Stimulated activated CD4-positive, alpha-beta T cell treated with anti-CD3 and anti-CD28 coated beads, Interleukin-12 subunit alpha, Interleukin-12 subunit beta, amount 100 ng/mL, for 4 hours (primary cell): ENCODE measurements at places on chromosomes 6 and 20.

- no peak for DNase-seq
These were observed 172.8 kb upstream of the ARG1 start for GRCh38 chr6:131400054-131400778.

DNA sequence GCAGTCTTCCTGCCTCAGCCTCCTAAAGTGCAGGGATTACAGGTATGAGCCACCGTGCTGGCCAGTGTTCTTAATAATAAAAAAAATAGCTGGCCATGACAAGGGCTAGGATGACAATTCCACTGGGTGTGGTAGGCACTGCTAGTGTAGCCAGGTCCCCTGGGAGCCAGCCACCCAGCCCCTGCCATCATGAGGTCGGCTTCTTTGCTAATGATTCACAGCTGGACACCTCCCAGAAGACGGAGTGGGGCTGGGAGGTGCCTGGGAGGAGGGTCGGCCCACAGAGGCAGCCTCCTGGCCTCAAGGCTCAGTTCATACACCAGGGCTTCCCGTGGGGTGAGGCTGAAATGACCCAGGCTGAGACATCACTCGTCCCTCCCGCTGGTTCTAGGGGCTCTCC, 230.4 kb downstream of the TAF4 start:
- no peak for DNase-seq

DNA sequence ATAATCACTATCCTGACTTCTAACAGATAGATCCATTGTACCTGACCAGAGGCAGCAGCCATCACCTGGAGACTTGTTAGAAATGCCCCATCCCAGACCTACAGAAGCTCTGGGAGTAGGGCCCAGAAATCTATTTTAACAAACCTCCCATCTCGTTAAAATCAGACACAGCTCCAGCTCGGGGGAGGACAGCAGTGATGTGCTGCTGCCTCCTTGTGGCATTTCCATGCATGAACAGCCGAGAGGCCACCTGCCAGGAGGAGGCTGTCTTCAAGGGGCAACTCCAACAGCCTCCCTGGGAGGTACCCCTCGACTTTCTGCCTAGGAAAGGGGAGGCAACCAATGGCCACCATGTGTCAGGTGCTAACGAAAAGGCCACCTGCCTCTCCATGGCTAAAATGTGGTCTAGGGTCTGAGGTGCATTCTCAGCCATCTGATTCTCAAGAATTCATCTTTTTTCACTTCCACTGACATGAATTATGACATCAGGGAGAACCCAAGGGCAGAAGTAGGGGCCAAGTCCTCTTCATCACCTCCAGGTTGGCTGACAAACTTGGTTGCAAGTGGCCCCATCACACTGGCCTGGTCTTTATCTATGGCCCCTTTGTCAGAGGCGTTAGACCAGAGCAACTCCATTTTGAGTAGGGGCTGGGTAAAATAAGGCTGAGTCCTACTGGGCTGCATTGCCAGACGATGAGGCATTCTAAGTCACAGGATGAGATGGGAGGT, 12.2 kb upstream of the KCNK15 start:
- DNase-seq, result peak; percentile 51

GRCh38 chr6:31663126-31663960, 1.5 kb downstream of the GPANK1 start:
- no peak for DNase-seq

DNA sequence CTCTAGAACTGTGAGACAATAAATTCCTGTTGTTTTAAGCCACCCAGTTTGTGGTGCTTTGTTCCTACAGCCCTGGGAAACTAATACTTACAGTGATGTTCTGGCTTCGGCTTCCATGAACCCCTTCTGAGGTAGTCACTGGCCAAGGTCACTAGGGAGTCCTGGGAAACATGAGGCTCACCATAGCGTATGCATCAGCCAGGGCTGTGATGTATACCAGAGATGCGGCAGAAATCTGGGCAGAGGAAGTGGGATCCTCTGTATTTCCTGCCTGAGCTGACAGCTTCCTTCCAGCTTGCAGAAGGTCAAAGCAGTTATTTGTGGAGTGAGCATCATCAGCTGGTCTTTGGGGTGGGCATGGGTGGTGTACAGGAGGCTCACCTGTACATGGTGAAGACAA, 27.9 kb downstream of the KAT14 start:
- no peak for DNase-seq

DNA sequence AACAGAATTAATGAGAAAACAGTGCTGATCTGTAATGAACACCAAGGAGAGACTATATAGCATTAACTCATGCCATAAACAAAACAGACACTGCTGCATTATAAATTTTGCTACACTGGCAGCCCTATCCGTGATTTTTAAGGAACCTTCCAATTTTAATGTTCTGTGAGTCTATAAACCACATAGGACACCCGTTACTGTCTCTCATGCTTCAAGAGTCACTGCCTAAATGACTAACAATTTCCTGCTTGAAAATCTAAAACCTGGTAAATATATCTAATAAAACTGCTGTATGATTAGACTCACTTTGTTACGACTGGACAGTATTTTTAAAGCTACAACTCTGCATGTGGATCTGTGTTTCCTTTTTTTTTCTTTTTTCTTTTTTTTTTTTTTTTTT, 8.7 kb downstream of the CHD6 start:
- no peak for DNase-seq

- no peak for DNase-seq
These were observed 1.9 kb upstream of the PTPN1 start for GRCh38 chr20:50508171-50508755.

GRCh38 chr6:120938164-120938875, 396.0 kb downstream of the TBC1D32 start:
- no peak for DNase-seq

GRCh38 chr6:3363296-3364025, 93.4 kb downstream of the SLC22A23 start:
- DNase-seq, result no peak

- no peak for DNase-seq
These were observed 200.7 kb upstream of the SPTLC3 start for GRCh38 chr20:12808006-12808567.

DNA sequence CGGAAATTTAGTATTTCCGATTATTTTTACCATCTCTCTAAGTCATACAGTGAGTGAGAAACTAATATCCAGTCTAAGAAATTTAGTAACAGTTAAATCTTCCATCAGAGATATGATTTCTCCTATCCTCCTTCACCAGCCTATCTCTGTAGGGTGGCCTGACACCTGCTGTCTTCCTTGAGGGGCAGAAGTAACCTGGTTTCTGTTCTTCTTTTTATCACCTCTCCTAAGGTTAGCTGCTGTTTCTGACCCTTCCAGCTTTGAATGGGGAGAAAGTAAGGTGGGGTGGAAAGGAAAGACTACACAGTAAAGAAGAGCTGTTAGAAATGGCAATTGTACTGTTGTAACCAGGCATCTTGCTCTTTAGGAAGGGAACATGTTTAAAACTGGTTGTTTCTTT, 447.7 kb downstream of the PHF3 start:
- DNase-seq, result no peak

GRCh38 chr6:38141716-38142115, 322.2 kb downstream of the ZFAND3 start:
- DNase-seq, result no peak

DNA sequence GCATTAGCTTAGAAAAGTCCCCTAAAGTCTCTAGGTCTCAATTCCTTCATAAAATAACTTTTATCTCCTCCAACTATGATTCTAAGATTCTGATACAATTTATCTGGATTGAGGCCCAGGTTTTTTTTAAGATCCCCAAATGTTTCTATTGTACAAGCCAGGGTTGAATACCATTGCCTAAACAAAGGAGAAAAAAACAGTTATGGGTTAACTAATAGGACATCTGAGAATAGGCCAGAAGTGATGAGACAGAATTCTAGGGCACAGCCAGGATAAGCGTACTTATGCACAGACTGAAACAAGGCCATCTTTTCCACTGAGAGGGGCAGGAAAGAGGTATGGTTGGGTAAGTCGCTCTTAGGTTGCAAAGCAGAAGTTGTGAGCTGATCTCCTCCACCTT, 26.4 kb downstream of the EPB41L2 start:
- no peak for DNase-seq

DNA sequence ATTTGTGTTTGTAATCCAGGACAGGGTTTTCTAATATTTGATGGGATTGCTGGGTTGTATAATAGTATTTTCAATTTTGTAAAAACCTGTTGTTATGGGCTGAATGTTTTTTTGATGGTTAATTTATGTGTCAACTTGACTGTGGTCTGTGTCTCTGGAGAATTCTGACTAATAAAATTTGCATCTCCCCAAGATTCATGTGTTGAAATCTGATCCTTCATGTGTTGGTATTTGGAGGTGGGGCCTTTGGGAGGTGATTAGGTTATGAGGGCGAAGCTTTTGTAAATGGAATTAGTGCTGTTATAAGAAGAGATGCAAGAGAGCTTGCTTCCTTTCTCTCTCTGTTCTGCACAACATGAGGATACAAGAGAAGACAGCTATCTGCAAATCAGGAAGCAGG, 48.7 kb upstream of the SAMD5 start:
- DNase-seq, result no peak

DNA sequence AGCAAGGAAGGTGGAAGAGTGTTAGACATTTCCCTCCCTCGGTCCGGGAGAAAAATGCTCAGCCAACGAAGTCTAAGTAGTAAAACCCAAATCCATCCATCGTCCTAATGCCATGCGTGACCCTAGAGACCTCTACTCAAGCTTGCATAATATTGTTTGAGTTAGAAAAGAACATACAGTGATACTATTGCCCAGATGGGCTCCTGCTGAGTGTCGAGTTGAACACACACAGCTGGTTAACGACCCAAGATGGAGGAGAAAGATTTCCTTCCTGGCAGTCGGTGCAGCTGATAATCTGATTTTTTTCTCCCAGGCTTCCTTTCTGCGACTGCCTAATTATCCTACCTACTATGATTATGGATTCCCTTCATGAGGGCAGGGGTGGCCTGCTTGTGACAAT, 164.4 kb upstream of the KCNG1 start:
- no peak for DNase-seq

DNA sequence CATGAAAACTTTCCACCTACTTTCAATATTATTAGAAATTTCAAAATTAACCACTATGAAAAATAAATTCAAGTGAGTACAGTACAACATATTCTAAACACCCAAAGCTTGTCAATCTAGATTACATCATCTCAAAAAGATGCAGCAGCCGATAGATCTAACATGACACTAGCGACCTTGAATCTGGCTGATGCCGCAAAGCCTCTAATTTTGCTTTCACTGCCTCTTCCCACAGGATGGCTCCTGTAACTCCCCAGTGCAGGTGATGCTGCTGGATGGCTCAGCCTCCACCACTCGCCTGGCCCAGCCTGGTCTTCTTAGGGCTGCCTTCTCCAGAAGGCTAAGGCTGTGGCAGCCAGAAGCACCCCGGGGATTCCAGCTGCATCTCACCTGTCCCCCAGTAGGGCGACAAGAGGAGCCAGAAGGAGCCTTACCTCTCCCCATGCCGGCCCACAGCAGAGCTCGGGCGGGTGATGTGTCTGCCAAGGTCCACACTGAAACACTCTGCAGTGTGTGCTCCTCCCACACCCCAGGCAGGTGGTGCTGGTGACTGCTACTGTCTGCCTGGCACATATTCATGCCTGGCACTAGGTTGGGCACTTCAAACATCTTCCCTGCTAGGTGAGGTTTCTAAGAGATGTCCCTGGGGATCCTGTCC, 82.1 kb downstream of the SLC23A2 start:
- no peak for DNase-seq

GRCh38 chr6:129105793-129106192, 222.9 kb downstream of the LAMA2 start:
- DNase-seq, result no peak

DNA sequence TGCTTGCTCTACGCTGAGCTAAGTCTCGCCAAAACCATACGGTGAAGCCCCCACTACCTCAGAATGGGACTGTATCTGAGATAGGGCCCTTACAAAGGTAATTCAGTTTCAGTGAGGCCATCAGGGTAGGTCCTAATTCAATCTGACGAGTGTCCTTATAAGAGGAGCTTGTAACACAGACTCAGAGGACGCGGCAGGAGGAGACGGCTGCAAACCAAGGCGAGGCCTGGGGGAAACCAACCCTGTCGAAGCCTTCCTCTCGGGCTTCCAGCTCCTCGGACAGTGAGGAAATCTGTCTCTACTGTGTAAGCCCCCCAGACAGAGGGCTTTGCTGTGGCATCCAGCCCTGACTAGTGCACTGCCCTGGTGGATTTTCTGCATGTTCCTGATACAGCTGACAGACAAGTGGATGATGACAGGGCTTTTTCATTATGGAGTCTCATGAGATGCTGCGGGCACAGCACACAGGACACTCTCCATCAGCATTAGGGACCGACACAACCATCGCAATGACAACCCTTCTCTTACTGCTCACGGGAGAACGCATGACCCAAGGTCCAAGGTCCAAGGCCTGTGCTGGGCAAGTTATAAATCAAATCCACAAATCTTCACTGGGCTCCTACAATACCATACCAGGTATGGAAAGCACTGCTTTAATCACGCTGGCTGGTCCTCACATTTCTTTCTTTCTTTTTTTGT, 48.2 kb downstream of the SSR1 start:
- no peak for DNase-seq

GRCh38 chr20:1995531-1996310, 1.9 kb upstream of the PDYN start:
- DNase-seq, result no peak

DNA sequence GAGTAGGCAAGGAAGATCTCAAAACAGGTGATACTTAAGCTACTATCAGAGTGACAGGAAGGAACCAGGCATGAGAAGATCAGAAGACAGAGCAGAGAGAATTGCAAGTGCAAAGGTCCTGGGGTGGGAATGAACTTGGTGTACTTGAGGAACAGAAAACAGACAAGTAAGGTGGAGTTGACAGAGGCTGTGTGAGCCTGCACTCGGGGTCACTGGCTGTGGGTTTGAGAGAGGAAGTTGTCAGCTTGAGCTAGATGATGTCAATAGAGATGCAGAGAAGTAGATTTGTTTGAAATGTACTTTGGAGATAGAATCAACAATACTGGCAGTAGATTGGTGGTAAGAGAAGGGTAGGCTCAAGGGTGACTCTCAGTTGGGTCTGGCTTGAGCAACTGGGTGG, 209.5 kb downstream of the CLIC5 start:
- no peak for DNase-seq

DNA sequence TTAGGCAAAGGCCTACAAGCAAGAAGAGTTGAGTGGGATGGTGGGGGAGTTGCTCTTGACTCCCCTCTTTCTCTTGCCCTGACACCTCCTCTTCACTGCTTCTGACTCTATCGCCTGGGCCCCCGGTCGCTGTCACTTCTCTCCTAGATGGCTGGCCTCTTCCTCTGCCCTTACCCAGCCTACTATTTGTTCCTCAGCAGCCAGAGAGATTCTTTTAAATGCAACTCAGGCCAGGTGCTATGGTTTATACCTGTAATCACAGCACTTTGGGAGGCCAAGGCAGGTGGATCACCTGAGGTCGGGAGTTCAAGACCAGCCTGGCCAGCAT, 4.3 kb upstream of the PDYN start:
- no peak for DNase-seq

DNA sequence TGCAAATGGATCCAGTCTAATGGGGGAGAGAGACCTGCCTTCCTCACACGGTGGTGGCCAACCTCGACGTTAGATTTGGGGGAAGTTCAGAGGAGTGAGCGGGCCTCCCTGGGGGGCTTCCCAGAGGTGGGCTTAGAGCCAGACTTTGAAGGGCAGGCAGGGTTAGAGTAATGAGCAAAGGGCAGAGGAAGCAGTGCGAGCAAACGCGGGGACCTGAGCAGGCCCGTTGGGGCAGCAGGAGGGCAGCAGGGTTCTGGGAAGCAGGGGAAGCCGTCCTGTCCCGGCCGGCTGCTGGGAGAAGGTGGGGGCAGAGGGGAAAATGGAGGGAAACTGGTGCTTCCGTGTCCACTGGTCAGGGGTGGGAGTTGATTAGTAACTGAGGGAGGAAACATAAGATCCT, 212.7 kb upstream of the QKI start:
- DNase-seq, result no peak

GRCh38 chr6:13355043-13355945, 27.0 kb upstream of the TBC1D7 start:
- DNase-seq, result no peak

GRCh38 chr6:106501960-106502371, 127.3 kb downstream of the RTN4IP1 start:
- DNase-seq, result no peak
